Fibroblast of upper back skin (primary cell): ENCODE measurements at places on chromosomes 7 and 10.

- DNase-seq = peak; percentile 43
Observed at GRCh38 chr7:123770378-123770777, 21.6 kb upstream of the WASL start.

DNA sequence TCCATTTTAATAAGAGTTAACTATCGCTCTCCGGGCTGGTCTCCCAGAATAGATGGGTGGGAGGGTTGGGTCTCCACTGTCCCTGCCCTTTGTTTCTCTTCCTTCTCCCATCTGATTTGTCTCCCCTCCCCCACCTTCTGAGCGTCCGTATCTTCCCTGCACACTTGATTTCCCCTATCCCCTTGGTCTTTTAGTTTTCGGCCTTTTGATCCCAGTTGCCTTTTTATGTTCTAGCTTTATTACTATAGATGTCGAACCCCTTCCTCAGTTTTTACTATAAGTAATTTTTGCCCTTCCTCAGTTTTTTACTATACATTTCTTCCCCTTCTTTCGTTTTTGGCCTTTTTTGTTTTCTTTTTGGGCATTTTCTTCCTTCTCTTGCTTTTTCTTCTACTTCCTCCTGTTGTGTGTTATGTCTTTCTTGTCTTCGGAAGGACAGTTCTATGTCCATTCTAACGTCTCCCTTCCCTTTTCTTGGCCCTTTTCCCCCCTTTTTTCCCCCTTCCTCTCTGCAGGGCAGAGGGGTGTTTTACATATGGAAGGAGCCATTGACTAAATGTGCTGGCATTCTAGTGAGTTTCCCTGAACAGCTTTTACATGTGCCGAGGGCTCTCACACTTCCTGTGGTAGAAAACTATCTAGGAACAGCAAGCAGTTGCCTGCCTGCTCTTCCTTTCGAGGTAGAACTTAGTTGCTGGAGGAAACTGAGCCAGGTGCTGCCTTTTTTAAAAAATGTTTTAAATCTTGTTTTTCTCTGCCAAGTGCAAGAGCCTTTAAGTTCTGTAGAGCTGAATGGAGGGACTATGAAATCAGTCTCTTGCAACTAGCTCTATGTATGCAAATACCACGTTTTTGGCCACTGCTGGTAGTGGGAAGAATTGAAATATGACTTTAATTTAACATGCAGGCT, 2.8 kb downstream of the TET1 start:
- peak; percentile 67 for DNase-seq

DNA sequence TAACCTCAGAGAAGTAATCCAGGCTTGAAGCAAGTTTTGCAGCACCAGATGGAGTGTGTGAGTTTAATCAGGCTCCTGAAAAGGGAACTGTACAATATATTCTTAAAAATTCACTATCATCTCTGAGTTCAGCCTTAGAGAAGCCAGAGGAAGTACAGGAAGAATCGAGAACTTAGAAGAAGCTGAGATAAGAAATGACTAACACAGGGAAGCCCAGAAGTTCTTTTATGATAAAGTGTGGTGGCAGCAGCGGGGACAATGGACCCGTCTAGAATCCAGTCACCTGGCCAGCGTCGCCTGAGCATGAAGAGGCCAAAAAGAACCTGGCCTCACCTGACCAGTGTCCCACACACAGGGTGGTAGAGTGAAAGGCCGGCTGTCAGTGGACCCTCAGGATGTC, 161.0 kb downstream of the USP6NL start:
- no peak for DNase-seq

DNA sequence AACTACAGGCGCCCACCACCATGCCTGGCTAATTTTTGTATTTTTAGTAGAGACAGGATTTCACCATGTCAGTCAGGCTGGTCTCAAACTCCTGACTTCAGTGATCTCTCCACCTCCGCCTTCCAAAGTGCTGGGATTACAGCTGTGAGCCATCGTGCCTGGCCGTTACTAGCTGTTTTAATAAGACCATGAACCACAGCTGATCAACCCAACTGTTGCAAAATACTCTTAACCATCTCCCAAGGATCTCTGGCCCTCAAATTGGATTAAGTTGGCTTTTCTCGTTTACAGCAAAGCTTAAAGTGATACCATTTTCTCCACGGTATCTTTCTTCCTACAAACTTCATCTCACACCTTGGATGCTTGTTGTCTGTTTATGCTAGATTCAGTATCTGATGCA, 18.3 kb downstream of the ZFAND2A start:
- DNase-seq = no peak

DNA sequence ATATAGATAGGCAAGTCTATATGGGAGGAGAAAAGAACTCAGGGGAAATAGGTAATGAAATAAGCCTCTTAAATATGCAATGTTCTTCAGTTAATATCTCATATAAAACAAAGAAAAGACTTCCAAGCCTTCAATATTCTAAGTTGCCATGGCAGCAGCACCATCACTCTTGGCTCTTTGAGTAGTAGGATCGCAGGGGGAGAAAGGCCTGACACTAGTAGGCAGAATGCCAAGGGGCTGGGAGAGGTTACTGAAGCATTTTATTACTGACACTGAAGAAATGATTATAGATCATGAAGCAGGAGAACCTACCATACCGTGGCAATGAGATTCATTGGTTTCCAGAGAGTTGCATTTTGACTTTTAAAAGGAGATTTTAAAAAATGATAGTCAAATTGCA, 193.9 kb downstream of the NXPH1 start:
- DNase-seq = no peak

GRCh38 chr7:41130561-41131236, 572.2 kb downstream of the INHBA start:
- no peak for DNase-seq

DNA sequence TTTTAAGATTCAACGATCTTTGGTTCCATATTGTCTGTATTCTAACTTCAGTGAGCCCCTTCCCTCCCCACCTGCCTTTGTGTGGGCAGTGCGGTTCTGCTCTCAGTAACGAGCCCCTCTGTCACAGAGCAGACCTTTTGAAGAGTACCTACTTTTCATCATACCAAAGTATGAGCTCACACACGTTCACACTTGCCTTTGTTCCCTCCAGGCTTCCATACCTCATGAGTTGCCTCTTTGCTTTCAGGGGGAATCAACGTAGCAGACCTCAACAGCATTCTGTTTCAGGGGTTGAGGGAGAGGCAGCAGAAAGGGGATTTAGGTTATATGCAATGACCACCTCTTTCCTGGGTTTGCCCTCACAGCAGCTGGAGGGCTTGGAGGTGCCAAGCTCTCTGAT, 211.4 kb upstream of the MDFIC start:
- no peak for DNase-seq

GRCh38 chr7:91289633-91290254, 25.5 kb downstream of the FZD1 start:
- no peak for DNase-seq

DNA sequence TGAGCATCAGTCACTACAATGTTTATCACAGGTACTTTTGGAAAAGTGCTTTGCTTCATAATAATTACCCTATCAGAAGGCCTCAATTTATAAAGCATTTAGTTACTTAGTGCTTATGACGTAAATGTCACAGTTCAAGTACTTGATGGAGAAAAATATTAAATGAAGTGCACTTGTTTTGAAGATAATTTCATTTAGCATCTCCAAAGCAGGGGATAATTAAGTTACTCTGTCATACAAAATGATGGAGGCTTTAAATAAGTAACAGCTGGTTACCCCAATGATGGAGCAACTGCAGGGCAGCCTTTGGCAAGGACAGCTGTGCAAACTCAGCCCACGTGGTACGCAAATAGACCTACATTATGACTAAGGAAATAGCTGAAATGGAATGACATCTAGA, 768.8 kb downstream of the GRM8 start:
- no peak for DNase-seq

- no peak for DNase-seq
Observed at GRCh38 chr10:12269056-12269455, 73.1 kb downstream of the CDC123 start.

DNA sequence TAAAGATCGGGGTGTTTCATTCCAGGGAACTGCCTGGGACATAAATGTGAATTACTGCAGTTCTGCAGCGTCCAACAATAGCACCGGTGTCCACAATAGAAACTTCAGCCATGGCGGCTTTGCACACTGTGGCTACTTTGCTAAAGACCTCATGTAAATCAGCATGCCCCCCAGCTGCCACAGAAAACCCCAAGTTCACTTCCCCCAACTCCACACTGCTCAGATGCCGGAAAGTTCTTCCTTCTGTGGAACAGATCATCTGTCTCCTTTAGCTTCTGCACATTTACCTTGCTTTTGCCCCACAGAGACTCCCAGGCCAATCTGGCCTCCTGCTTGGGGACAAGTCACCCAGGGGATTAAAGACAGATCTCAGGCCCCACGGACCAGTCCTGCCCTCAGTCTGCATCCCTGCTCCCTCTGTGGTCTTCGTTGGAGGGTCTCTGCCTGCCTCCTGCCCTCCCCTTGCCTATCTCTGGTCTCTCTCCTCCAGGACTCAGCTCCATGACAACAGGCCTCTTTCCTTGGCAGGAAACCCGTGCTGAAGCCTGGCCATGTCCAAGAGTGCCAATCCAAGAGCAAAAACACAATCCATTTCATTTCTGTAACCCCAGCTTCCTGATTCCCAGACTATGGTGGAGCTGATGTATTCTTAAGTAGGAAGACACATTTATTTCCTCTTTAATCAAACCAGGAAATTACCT, 403.2 kb downstream of the RPS24 start:
- DNase-seq = no peak

DNA sequence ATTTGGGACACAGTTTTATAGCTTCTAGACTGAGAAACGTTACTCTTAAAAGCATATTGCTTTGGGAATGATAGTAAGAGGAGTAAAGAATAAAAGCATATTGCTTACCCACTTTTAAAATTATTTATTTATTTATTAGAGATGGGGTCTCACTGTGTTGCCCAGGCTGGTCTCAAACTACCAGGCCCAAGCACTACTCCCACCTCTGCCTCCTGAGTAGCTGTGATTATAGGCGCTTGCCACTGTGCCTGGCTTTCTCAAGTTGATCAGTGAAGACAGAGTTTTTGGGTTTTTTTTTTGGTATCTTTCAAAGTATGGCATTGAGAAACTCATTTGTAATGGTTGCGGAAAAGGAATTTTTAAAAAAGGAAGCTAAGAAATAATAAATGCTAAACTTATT, 68.0 kb downstream of the AHCYL2 start:
- DNase-seq = no peak

- DNase-seq = no peak
Observed at GRCh38 chr7:138164804-138165203, 88.5 kb downstream of the AKR1D1 start.

GRCh38 chr10:64191286-64191685, 670.1 kb downstream of the REEP3 start:
- DNase-seq = no peak

DNA sequence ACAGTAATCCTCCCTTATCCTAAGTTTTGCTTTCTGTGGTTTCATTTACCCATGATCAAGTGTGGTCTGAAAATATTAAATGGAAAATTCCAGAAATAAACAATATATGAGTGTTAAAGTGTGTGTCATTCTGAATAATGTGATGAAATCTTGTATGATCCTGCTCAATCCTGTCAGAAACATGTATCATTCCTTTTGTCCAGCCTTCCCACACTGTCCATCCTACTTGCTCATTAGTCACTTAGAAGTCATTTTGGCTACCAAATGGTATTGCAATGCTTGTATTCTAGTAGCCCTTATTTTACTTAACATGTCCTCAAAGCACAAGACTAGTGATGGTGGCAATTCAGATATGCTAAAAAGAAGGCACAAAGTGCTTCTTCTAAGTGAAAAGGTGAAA, 1211.2 kb upstream of the SORCS1 start:
- peak; percentile 78 for DNase-seq

GRCh38 chr10:70476249-70477035, 2.1 kb upstream of the PALD1 start:
- no peak for DNase-seq

- DNase-seq = no peak
Observed at GRCh38 chr10:28242555-28243204, 60.2 kb downstream of the MPP7 start.
